ENCODE measurements at places on chromosomes 4 and X.

- DNase-seq, result no peak
Measured at GRCh38 chr4:1992468-1993168, 16.2 kb downstream of the NELFA start.

- DNase-seq, result no peak
Measured at GRCh38 chrX:115547448-115547847, 13.5 kb upstream of the PLS3 start.

GRCh38 chr4:108140328-108140727 is 28.4 kb downstream of the LEF1 start:
- no peak for DNase-seq

GRCh38 chr4:94472056-94472826 is 20.5 kb downstream of the PDLIM5 start:
- DNase-seq, result no peak

DNA sequence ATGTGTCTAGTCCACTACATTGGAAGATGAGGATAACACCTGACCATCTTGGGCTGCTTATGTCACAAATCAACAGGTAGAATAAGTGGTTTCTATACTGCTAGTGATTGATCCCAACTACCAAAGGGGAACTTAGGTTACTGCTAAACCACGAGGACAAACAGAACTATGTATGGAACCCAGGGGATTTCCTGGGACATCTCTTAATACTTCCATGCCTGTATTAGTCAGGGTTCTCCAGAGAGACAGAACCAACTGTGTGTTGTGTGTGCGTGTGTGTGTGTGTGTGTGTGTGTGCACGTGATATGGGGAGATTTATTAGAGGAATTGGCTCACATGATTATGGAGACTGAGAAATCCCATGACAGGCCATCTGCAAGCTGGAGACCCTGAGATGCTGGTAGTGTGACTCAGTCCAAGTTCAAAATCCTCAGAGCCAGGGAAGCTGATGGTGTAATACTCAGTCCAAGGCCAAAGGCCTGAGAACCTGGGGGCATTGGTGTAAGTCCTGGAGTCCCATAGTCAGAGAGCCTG is 16.2 kb upstream of the AFF1 start:
- DNase-seq, result no peak

DNA sequence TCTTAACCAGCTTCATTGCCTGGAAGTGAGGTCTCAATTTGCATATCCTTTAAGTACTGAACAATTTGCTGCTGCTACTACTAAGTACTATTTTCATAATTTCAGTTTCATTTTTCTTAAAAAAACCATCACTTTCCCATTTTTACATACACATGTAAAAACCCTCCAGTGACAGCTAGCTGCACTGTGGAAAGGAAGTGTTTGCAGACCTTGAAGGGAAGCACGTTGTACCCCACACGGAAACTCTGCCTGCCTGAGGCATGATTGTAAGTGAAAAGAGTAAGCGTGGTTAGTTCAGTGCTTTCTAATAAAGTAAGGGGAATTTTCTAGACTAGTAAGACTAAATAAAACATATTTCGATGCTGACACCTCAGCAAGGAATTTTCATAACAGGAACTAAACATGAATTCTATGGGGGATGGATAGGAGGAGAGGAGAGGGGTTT is 103.6 kb downstream of the RAPGEF2 start:
- peak; percentile 59 for DNase-seq

DNA sequence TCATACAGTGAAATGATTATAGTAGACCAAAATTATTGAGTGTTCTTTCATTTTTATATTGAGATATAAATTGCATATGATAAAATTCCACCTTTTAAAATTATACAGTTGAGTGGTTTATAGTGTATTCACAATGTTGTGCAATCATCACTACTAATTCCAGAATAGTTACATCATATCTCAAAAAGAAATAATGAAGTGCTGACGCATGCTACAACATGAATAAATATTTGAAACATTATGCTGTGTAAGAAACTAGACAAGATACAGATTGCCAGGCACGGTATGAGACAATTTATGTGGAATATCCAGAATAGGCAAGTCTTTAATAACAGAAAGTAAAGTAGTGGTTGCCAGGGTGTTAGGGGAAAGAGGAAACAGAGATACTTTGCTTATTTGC is 871.7 kb downstream of the FAM133A start:
- DNase-seq, result no peak

DNA sequence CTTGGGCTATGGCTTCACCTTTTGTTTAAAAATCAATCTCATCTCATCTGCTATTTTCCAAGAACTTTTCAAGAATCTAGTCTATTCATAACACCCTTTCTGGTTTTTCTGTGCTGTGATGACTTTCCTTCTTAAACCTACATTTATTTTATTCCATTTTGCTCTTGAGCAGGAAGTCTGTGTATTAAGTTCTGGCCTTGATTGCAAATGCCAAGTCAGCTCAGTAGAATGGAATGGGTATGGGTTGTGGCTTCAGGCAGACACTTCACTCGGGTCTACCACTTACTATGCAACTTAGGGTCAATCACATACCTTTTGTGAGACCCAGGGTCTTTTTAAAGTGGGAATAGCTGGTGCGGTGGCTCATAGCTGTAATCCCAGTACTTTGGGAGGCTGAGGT is 522.3 kb downstream of the TRIML1 start:
- no peak for DNase-seq

GRCh38 chr4:109444182-109444844 is 10.7 kb downstream of the SEC24B start:
- no peak for DNase-seq

GRCh38 chr4:39320381-39321115 is 45.6 kb downstream of the RFC1 start:
- no peak for DNase-seq

GRCh38 chr4:130825284-130825683 is 1729.3 kb downstream of the C4orf33 start:
- no peak for DNase-seq

DNA sequence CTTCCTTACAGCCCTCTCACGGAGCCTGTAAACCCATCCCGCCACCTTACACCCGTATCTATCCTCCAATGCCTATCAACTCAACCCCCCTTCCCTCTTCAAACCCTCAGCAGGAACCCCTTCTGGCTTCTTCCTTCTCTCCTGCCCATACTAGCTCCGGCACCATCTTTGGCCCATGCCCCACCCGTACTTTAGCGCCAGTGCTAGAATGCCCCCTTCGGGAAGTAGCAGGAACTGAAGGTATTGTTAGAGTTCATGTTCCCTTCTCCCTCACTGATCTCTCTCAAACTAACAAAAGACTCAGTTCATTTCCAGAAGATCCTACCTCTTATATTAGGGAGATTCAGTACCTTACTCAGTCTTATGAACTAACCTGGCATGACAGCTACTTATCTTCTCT is 2.7 kb upstream of the UGT2B15 start:
- DNase-seq, result no peak

- DNase-seq, result no peak
Measured at GRCh38 chr4:138414202-138414601, 172.1 kb upstream of the SLC7A11 start.

GRCh38 chr4:184540307-184540706 is 66.0 kb upstream of the IRF2 start:
- no peak for DNase-seq

DNA sequence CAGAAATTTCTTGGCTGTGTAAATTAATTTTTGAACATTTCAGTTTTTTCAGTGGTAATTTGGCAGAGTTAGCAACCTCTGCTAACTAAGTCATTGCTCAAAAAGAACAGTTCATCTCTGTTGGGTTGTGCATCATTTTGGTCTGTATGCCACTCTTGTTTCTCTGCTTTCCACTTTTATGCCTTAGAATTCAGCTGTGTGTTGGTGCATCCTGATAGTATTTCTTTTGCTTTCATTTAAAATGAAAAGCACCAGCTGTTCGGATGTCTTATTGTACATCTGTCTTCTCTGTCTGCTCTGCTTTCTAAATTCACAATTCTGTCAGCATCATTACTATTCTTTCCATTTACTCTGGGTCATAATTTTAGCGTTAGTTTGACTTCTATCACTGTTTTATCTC is 388.2 kb upstream of the NDST4 start:
- DNase-seq, result no peak

- DNase-seq, result no peak
Measured at GRCh38 chr4:116724249-116724648, 361.1 kb downstream of the TRAM1L1 start.

DNA sequence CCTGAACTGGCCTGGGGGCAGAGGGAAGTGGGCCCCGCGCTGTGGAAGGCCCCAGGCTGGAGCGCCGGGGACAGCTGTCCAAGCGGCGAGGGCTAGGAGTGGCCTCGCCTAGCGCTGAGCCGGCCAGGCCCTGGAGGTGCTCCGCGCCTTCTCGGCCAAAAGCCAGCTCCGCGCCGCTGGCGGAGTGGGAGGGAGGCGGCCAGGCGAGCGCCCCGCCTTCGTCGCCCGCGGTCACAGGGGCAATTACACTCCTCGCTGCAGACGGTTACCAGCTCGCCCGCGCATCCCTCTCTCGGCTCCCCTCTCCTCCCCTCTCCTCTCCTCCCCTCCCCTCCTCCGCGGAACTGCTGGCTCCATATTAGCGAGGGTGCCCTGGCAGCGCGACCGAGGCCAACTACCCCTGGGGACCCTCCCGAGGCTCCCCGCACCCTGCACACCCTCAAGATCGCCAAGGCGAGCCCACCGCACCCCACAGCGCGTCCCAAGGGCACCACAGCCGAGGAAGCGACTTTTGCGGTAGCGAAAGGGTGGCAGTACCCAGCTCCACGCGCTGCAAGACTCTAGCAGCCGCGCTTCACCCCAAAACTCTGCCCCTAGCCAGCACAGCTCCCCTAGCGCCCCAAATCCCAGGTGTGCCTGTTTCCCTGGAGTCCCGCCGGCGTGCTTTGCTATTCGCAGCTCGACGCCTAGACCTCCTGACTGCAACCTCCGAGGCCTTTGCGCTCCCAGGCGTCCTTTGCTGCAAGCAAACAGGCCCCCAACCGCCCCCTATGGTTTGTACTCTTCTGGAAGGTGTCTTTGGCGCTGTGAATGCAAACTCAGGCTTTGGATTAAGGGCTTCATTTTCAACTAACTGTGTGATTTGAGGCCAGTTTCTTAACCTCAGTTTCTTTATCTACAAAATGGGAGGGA is 91.4 kb downstream of the BCOR start:
- DNase-seq, result peak; percentile 70

DNA sequence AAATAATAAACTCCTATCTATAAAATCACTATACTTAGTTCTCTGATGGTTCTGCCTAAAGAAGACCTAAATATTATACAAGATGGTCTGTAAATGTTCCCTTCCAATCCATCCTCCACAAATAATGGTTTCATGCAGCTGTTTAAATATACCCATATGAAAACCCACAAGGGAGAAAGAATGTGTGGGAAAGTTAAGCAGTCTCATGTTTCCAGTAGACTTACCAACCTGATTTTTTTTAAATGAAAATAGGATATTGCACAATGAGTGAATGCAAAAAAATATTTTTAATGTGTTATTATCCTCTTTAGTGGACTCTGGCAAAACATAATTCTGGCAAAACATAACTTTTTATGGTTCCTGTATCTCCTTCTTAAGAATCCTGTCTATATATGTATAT is 23.3 kb downstream of the CAMK2D start:
- no peak for DNase-seq

DNA sequence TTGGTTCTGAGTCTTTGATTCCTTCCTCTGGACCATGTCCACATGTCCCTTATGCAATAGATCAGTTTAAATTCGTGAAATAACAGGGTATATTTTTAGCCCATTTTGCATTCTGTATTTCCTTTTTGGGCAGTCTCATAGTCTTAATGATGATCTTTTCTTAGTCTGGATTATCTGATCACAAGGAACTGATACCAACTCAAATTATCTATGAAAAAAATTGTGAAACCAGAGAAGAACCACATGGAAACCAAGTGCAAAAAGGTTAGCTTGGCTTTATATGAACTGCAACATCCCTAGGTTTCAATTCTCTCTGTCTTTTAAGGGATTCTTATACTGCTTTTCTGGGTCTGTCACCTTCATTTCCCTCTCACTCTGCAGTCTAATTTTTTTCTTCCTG is 608.6 kb upstream of the AADAT start:
- DNase-seq, result no peak

DNA sequence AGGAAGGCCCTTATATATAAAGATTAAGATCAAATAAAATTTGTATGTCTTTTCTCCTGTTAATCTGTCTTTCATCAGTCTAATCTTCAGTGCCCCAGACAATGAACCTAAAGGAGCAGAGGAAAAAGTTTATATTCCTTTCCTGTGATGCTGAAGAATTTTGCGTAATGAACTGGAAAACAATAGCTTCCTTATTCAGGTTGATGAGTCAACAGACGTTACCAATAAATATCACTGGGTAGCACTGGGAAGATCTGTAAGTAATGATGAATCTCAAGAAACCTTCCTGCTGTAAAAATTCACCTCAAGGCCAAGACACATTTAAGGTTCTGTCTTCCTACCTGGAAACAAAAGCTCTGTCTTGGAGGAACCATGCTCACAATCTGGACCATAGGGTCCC is 25.5 kb downstream of the CDKN2AIP start:
- no peak for DNase-seq

DNA sequence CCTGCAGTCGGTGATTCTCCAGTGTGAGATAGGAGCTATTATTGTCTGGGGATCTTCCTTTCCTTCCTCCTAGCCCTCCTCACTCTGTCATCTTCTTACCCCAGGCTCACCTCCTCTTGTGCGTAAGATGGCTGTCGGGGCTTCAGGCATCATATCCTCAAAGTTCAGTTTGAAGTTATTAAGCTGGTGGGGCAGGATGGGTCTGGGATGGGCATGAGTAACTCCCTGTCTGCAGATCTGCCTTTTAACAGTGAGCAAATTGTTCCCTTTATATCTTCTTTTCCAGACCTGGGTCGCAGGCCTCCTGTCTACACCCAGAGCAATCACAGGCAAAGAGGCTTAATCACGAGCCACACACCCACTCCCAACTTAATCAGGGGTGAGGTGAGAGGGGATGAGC is 900 bp upstream of the MTMR1 start:
- no peak for DNase-seq

- DNase-seq, result no peak
Measured at GRCh38 chr4:157217708-157218107, 2.8 kb upstream of the GRIA2 start.

- DNase-seq, result no peak
Measured at GRCh38 chrX:32455704-32456103, 755.6 kb downstream of the DMD start.

DNA sequence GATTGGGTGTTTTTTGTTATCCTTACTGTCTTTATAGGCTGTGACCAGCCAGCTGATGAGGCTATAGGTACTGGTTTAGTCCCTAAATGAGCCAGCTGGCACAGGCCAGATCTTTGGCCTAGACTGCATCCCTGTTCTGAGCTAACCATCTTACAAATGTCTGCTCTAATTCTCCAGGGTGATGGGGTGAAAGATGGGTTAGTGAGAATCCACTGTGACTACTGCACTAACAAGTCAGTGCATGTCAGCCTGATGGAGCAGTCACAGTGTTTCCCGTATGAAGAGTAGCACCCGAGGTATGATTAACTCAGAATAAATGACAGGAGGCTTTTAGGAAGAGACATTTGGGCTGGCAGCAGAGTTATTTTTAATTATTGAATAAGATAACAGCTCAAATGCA is 181.0 kb downstream of the DCTD start:
- DNase-seq, result no peak
